ENCODE measurements at places on chromosomes 2 and 18.

GRCh38 chr2:101777337-101777736, 79.8 kb downstream of the MAP4K4 start:
- peak; percentile 78 for DNase-seq

DNA sequence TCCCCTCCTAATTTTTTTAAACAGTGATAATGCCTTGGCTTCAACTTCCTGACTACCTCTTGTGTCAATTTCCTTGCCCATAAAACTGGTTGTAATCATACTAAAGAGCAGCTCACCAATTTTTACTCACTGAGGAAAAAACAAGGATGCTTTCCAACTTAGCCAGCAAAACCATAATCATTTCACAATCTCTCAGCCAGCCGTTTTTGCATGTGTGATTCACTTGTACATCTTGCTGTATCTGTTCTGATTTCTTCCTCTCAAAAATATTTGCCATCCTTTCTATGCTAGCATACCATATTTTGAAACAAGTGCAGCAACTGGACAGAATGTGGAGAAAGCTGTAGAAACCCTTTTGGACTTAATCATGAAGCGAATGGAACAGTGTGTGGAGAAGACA, 60.7 kb downstream of the RAB27B start:
- DNase-seq: no peak

- no peak for DNase-seq
These were observed 77.0 kb downstream of the ZSWIM2 start for GRCh38 chr2:186771850-186772463.

- no peak for DNase-seq
These were observed 80.2 kb downstream of the MREG start for GRCh38 chr2:215933151-215933550.

- DNase-seq: no peak
These were observed 596.4 kb upstream of the VRK2 start for GRCh38 chr2:57450170-57450569.

DNA sequence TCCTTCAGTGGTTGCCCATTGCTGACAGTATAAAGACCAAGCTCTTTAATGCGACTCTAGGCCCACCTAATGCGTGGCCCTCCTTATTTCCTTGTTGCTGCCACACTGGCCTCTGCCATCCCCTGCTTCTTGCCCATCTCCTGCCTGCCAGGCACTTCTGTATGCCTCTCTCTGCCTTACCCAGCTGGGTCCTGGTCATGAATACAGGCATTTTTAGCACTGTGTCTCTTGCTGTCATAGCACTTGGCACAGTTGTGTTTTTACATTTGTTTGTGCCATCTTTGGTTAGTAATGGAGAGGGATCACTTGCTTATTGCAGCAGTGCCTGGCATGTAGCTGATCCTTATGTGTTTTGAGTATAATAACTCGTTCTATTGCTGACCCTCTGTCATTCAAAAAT, 38.7 kb downstream of the MAP4K4 start:
- peak; percentile 40 for DNase-seq

DNA sequence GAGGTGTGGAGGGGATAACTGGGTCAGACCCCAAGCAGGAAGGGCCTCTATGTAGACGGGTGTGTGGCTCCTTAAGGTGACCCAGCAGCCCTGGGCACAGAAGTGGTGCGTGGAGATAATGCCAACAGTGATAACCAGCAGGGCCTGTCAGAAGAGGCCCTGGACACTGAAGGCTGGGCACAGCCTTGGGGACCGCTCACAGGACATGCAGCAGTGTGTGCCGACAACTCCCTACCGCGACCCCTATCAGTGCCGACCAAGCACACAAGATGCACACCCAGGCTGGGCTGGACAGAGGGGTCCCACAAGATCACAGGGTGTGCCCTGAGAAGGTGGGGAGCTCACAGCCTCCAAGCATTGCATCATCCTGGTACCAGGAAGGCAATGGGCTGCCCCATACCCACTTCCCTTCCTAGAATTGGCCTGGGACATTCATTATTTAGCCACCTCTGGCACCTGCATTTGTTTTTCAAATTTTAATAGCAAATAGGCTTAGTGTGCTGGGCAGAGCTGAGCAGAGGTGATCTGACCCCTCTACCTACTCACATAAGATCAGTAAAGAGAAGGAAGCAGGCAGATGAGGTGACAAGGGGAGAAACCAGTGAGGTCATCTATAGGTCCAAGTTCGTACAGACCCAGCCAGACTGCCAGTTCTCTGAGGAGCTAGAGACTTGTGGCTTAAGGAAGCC, 55.2 kb downstream of the BCL11A start:
- no peak for DNase-seq

GRCh38 chr18:69205925-69206324, 194.8 kb upstream of the DOK6 start:
- DNase-seq: no peak

DNA sequence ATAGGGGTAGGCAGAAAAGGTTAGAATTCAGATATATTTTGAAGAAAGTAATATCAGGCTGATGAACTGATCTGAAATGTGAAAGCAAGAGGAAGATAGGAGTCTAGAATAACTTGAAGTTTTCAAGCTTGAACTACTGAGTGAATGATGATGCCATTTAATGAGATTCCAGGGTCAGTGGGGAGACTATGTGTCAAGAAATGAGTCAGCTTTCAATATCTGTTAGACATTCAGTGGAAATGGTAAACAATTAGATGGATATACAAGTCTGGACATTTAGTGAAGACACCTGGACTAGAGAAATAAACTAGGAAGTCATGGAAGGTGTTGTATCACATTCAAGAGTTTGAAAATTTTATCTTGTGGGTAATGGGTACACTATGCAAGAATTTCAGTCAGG, 326.9 kb downstream of the FSIP2 start:
- no peak for DNase-seq

- no peak for DNase-seq
These were observed 88.6 kb downstream of the ACVR1C start for GRCh38 chr2:157540102-157540501.

- DNase-seq: no peak
These were observed 14.9 kb upstream of the KCNS3 start for GRCh38 chr2:17863539-17863938.

DNA sequence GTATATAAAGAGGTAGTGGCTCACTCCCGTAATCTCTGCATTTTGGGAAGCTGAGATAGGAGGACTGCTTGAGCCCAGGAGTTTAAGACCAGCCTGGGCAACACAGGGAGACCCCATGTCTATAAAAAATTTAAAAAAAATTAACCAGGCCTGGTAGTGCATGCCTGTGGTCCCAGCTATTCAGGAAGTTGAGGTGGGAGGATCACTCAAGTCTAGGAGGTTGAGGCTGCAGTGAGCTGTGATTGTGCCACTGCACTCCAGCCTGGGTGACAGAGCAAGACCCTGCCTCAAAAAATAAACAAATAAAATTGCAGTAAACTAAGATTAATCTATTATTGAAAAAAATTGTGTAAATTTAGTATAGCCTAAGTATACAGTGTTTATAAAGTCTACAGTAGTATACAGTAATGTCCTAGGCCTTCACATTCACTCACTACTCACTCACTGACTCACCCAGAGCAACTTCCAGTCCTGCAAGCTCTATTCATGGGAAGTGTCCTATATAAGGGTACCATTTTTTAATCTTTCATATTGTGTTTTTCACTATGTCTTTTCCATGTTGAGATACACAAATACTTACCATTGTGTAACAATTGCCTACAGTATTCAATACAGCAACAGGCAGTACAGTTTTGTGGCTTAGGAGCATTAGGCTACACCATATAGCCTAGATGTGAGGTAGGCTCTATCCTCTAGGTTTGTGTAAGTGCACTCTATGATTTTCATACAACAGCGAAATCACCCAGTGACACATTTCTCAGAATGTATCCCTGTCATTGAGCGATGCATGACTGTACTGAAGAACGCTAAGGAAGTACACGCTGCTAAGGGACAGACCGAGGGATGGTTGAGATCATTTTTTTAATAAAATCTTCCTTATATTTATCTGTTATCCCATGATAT, 10.4 kb upstream of the MAP4K3 start:
- DNase-seq: no peak

DNA sequence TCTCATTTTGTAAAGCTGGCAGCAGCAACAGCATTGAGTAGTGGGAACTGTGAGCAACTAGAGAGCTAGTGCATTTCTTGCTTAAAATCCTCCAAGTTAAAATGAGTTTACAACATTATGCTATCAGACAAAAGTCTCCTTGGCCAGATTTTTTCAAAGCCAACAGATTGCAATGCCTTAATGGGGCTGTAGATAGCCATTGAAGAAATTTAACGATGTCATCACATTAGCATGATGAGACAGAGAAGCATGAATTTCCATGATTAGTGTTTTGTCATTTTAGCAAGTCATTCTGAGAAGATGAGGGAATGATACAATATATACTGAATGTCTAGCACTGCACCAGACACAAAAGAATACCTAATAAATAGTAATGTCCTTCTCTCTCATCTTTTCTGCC, 307.5 kb upstream of the REG3G start:
- DNase-seq: no peak

DNA sequence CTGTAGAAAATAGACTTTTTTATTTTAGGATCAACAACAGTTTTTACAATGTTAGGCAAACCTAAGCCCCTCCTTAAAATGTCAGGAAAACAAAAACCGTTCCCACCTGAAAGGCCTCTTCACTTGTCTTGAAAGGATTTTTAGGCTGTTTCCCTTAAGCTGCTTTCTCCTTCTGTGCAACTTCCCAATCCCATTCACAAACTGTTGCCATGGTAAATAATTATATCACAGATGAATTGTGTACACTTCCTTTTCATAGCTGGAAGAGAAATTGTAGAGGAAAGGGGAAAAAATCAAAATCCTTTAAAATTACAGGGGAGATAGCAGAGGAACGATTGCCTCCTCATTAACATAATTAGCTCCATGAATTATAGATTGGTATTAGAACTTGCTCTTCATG, 1488.0 kb upstream of the CELF4 start:
- no peak for DNase-seq

GRCh38 chr2:157498483-157498882, 54.6 kb upstream of the CYTIP start:
- DNase-seq: no peak

GRCh38 chr2:658426-658825, 18.8 kb downstream of the TMEM18 start:
- no peak for DNase-seq

GRCh38 chr2:66273933-66274490, 160.9 kb upstream of the MEIS1 start:
- DNase-seq: no peak

DNA sequence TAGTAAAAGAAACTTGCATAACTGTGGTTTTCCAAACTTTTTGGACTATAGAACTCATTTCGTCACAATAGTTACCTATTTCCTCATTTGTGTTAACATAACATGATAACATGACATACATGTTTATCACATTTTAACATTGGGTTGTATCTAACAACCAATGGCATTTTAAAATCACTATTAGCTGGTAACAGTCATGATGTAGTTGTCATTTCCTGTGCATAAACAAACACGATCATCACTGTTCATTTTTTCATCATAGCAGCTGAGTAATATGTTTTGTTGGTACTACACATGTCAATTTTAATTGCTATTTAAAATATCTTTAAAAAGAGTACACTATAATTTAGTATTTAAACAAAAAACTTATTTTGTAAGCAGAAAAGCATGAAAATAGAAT, 402.4 kb downstream of the SATB2 start:
- no peak for DNase-seq

DNA sequence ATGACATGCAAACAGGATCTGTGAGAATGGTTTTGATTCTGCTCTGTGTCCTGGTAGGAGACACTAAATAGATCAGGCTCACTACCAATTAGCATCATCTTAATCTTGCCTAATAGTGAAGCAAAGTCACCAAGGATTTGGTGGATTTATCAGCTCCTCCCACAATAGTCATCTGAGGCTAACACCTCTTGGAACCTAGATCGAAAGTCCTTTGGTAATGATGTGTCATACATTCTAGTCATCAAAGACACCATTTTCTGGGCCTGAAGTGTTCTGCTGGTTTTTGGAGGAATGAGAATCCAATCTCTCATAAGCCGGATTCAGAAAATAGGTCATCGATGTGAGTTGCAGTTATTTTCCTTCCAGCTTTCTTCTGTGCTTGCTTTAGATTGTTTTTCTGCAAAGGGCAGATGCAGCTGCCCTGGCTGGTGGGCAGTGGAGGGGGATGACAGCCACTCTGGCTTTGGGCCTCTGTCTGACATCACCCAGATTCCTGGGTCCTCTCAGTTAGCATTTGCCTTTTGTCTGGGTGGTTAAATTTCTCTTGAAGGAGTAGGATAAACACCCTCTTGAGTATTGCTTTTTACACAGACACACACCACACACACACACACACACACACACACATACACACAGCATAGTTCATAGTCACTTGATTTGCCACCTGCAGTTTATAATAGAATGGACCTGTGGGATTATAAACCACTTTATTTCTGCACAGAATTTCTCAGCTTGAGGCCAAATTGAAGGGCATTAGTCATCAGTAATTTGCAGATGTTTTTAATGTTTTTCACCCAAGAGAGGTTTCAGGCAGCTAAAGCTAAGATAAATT, at the start of gene MYO3B:
Gene MYO3B, plus strand, starts transcription at position 198 of the 832 bp plus-strand sequence. Its CDS starts 141 bp downstream, at position 339.
- peak; percentile 50 for DNase-seq

DNA sequence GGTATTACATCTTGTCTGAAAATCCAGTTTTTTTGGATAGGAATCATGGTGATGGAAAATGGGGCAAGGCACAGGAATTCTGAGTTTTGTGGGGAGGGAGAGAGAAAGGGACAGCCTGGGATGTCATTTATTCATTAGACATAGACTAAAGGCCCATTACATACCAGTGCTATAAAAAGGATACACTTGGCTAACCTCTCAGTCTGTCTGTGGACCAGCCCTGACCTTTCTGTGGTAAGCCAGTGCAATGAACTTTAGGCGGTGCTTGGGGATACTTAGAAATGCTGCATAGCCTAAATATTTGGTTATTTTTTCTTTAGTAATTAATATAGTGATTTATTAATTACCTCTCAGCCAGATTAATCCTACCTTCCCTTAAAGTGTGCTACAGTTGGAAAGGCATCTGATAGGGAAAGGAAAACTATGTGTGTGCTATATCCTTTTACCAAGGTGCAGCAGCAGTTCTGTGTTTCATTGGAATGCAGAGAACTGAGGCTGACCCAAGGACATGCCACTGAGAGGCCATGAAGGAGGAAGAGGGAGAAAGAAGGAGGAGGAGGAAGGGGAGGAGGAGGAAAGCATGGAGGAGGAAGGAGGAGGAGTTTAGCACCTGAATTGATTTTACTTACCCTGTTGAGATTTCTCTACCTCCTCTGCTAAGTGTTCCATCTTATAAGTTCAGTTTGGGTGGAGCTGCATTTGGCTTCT, 37.5 kb downstream of the KCNS3 start:
- no peak for DNase-seq

- DNase-seq: no peak
These were observed 109.9 kb upstream of the EPC2 start for GRCh38 chr2:148534416-148535204.

GRCh38 chr2:165633431-165633830, 160.6 kb downstream of the GALNT3 start:
- DNase-seq: no peak

Measured in cerebellar cortex (tissue), 1 donor.